GM23338 (cell line): ENCODE measurements at places on chromosomes 1 and 21.

DNA sequence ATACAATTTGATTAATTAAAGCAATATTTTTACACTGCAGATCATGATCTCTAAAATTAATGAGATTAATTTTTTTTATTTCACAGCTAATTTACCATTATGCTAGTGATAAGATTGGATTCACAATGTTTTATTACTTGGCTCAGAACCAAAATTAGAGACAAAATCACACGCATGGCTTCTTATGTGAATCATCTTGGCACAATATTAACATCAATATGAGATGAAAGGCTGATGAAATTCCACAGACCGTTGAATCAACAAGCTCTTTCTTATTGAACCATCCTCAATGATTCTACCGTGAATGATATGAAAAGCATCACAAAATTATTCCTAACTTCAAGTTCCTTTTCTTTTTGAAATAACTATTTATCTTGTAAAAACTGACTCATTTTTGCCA lies 544.9 kb downstream of the KCNT2 start:
- DNase-seq: no peak
- no peaks in the 10 kb centered on the region for H3K36me3 ChIP-seq
- no peak overlapping the region for H3K4me3 ChIP-seq
- no peaks in the 10 kb centered on the region for H3K27me3 ChIP-seq
- no peak overlapping the region for H3K27ac ChIP-seq
- H3K4me1 ChIP-seq: no peaks in the 10 kb centered on the region

- DNase-seq: no peak
- peaks cover 13% of the 10 kb centered on the region for H3K36me3 ChIP-seq
- no peaks in the 10 kb centered on the region for H3K27me3 ChIP-seq
- H3K4me3 ChIP-seq: no peak overlapping the region
Observed at GRCh38 chr1:164796916-164797315, 237.9 kb downstream of the PBX1 start.

GRCh38 chr21:45448810-45449657 lies 44.1 kb downstream of the COL18A1 start:
- H3K4me3 ChIP-seq: no peak overlapping the region
- no peak for DNase-seq
- 0 out of 2 replicates have a peak, but pooled peaks cover 4% of the 10 kb centered on the region for H3K36me3 ChIP-seq
- H3K4me1 ChIP-seq: no peaks in the 10 kb centered on the region
- no peaks in the 10 kb centered on the region for H3K27me3 ChIP-seq

- H3K36me3 ChIP-seq: no peaks in the 10 kb centered on the region
- DNase-seq: no peak
- H3K4me1 ChIP-seq: no peaks in the 10 kb centered on the region
- no peak overlapping the region for H3K4me3 ChIP-seq
Observed at GRCh38 chr1:57024428-57024827, 58.6 kb upstream of the C8B start.

DNA sequence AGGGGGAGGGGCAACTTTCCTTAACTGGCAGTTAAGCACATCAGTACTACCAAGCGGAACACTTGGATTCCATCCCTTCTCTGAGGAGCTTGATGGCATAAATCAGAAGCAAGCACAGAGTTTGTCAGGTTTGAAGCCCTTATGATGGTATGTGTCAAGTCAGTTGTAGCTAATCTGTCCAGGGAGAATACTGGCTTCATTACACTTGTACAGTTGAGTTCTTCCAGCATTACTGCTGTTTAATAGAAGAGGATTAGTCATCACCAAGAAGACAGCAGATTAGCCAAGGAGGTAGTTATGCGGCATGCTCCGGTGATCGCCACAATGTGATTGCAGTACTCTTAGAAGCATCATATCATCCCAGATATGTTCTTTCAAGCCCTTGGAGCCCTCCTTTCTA lies 2.1 kb upstream of the TDRD5 start:
- DNase-seq: no peak
- no peak overlapping the region for H3K27ac ChIP-seq
- no peak overlapping the region for H3K4me3 ChIP-seq
- H3K27me3 ChIP-seq: peaks cover 88% of the 10 kb centered on the region
- H3K36me3 ChIP-seq: no peaks in the 10 kb centered on the region
